ENCODE measurements at places on chromosomes 11 and 22.

DNA sequence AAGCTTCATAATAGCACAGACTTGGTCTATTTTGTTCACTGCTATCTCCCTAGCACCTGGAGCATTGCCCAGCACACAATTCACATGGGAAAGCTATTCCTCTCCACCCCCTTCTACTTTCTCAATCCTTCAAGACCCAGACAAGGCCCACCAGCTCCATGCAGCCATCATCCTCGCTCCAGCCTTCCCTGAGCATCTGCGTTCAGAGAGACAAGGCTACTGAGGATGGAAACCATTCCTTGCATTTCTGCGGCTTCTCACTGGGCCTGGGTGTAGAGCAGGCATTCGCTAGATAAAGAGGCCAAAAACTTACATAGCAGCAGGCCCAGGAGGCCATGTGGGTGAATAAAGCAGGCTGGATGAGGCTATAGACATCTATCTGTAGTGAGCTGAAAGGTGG, 530.8 kb downstream of the BUD13 start:
- DNase-seq, result no peak
- H3K27me3 ChIP-seq, result no peaks in the 10 kb centered on the region
- H3K27ac ChIP-seq, result no peak overlapping the region
- no peaks in the 10 kb centered on the region for H3K4me1 ChIP-seq
- no peak overlapping the region for H3K4me3 ChIP-seq
- H3K36me3 ChIP-seq, result no peaks in the 10 kb centered on the region

GRCh38 chr11:93054881-93055280, 85.4 kb downstream of the MTNR1B start:
- no peak overlapping the region for H3K4me3 ChIP-seq
- no peak overlapping the region for H3K27ac ChIP-seq
- peaks cover 6% of the 10 kb centered on the region for H3K4me1 ChIP-seq
- DNase-seq, result peak; percentile 29
- no peaks in the 10 kb centered on the region for H3K36me3 ChIP-seq

DNA sequence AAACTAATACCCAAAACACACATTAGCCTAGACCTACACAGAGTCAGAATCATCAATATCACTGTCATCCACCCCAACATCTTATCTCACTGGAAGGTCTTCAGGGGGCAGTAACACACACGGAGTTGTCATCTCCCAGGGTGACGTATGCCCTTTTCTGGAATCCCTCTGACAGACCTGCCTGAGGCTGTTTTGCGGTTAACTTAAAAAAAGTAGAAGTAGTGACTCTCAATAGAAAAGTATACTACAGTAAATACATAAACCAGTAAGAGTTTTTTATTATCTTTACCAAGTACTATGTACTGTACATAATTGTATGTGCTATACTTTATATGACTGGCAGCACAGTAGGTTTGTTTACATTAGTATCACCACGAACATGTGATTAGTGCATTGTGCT, 80.5 kb downstream of the PGR start:
- DNase-seq, result no peak
- no peaks in the 10 kb centered on the region for H3K27me3 ChIP-seq
- no peak overlapping the region for H3K27ac ChIP-seq
- no peak overlapping the region for H3K4me3 ChIP-seq

DNA sequence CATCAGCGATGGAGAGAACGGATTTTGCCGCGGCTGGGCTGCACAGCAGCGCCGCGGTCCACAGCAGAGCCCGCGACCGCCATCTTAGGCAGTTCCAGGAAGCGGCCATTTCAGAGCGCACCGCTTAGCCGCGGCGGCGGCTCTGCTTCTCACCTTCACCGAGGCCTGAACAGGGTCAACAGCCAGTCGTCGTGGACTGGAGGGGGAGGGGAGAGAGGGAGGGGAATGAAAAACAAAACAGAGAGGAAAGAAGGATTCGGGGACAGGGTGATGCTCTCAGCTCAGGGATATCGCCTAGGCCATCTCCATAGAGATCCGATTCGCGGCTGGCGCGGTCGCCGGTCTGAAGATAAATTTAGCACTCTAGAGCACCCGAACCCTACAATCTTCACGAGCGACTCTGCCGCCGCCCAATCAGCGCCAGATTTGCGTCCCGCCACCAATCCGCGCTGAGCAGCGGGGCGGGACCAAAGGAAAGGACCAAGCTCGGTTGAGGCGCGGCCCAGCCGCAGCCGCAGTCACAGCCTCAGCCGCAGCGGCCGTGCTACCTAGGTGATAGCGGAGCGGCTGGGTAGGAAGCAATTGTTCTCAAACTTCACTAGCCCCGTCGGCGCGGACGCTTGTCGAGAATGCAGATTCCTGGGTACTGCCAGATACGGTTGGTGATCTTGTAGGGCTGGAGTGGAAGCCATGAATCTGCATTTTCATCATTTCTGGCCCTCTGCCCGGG, at the start of gene ZBED5:
ZBED5 (minus strand) TSS at position 345 of the 730 bp plus-strand sequence. CDS start 3,108 bp downstream, outside the sequence.
- no peaks in the 10 kb centered on the region for H3K27me3 ChIP-seq
- H3K4me3 ChIP-seq, result peak within 1 kb of the TSS; percentile 93
- H3K36me3 ChIP-seq, result peaks cover 29% of the 10 kb centered on the region
- H3K27ac ChIP-seq, result peak within 1 kb of the TSS; percentile 88
- H3K4me1 ChIP-seq, result peaks cover 48% of the 10 kb centered on the region

- no peaks in the 10 kb centered on the region for H3K4me1 ChIP-seq
- no peak for DNase-seq
- no peaks in the 10 kb centered on the region for H3K36me3 ChIP-seq
- no peak overlapping the region for H3K27ac ChIP-seq
- no peak overlapping the region for H3K4me3 ChIP-seq
These were observed 818.2 kb downstream of the BRD1 start for GRCh38 chr22:49009359-49010063.

DNA sequence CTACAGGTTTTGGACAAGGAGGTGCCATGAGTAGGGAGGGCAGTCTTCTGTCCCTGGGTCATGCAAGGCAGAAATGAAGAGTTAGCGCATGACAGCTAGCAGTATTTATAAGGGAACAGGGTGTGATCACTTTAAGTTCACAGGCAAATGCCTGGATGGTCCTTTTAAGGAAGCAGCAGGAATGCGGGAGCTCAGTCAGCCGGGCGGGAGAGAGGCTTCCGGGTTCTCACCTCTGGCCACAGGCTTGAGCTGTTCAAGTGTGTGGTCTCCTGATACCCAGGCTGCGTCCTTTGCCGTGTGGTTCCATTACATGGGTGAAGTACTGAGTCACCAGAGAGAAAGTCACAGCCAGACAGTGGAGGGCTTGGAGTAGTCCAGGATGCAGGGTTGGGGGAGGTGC, 105.4 kb downstream of the BCR start:
- no peaks in the 10 kb centered on the region for H3K4me1 ChIP-seq
- H3K4me3 ChIP-seq, result no peak overlapping the region
- H3K36me3 ChIP-seq, result peaks cover 33% of the 10 kb centered on the region
- no peak overlapping the region for H3K27ac ChIP-seq
- H3K27me3 ChIP-seq, result no peaks in the 10 kb centered on the region
- DNase-seq, result no peak

- H3K27ac ChIP-seq, result no peak overlapping the region
- no peaks in the 10 kb centered on the region for H3K36me3 ChIP-seq
- H3K4me3 ChIP-seq, result no peak overlapping the region
- no peaks in the 10 kb centered on the region for H3K27me3 ChIP-seq
These were observed 51.5 kb upstream of the ZBED5 start for GRCh38 chr11:10909141-10909883.

DNA sequence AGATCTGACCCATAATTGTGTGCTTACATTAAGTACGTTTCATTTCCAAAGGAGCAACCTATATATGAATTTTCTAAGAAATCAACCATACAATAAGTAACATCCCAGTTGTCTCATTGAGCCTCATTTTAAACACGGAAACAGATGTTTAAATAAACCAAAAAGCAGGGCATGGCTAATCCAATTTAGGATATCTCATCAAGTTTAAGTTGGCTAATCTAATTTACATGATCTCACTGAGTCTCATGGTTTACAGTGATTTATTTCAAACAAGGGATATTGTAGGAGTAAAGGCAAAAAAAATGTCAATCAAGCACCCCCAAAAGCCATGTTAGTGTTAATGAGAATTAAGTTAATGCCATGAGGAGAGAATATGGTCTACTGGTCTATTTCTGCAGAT, 499.8 kb upstream of the CCDC90B start:
- no peaks in the 10 kb centered on the region for H3K27me3 ChIP-seq
- H3K4me1 ChIP-seq, result no peaks in the 10 kb centered on the region
- no peak overlapping the region for H3K27ac ChIP-seq
- H3K4me3 ChIP-seq, result no peak overlapping the region

- H3K36me3 ChIP-seq, result no peaks in the 10 kb centered on the region
- H3K4me1 ChIP-seq, result no peaks in the 10 kb centered on the region
- DNase-seq, result no peak
- no peak overlapping the region for H3K4me3 ChIP-seq
These were observed 898.2 kb upstream of the RAG2 start for GRCh38 chr11:37496201-37496600.

GRCh38 chr11:126317756-126318573, 14.1 kb downstream of the DCPS start:
- H3K27ac ChIP-seq, result peak overlapping the region; percentile 81
- H3K27me3 ChIP-seq, result no peaks in the 10 kb centered on the region
- no peaks in the 10 kb centered on the region for H3K36me3 ChIP-seq
- H3K4me1 ChIP-seq, result peaks cover 35% of the 10 kb centered on the region

- no peak overlapping the region for H3K27ac ChIP-seq
- H3K4me3 ChIP-seq, result no peak overlapping the region
- DNase-seq, result no peak
- no peaks in the 10 kb centered on the region for H3K27me3 ChIP-seq
- H3K4me1 ChIP-seq, result peaks cover 8% of the 10 kb centered on the region
These were observed 44.5 kb upstream of the CHRM4 start for GRCh38 chr11:46436113-46436512.

DNA sequence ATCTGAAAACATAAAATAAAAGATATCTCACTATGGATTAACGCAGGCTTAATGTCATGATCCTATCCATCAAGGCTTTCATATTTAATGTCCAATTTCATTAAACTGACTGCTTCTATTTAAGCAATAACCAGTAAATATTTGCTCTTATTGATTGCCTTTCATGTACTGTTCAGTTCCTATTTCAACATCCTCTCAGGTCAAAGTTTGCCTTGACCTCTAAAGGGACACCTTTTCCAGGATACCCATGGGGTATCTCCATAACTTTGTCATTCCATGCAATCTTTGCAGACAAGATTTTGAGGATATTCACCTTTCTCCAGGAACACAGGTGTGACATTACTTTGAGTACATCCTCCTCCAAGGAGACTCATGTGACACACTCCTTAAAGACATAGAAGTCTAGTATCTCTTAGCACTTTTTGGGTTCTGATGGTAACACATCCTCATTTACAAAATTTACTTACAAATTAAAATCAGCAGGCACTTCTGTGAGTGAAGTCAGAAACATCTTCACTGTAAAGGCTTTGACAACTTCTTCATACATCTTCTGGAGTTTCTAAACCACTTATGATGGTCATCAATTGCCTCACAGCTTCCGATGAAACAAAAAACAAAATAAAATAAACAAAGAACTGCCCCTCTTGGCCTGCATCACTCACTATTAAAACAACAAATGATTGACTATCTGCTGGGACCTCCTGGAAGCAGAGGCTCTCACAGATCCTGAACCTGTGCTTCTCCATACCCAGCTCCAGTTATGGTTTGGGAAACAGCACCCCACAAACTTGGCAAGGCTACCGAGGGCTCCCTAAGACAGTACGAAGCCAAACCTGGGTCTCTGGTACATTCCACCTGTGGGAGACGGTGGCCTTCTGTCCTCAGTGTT, 7.0 kb upstream of the SLC22A25 start:
- H3K27ac ChIP-seq, result no peak overlapping the region
- H3K4me3 ChIP-seq, result no peak overlapping the region
- no peaks in the 10 kb centered on the region for H3K36me3 ChIP-seq

DNA sequence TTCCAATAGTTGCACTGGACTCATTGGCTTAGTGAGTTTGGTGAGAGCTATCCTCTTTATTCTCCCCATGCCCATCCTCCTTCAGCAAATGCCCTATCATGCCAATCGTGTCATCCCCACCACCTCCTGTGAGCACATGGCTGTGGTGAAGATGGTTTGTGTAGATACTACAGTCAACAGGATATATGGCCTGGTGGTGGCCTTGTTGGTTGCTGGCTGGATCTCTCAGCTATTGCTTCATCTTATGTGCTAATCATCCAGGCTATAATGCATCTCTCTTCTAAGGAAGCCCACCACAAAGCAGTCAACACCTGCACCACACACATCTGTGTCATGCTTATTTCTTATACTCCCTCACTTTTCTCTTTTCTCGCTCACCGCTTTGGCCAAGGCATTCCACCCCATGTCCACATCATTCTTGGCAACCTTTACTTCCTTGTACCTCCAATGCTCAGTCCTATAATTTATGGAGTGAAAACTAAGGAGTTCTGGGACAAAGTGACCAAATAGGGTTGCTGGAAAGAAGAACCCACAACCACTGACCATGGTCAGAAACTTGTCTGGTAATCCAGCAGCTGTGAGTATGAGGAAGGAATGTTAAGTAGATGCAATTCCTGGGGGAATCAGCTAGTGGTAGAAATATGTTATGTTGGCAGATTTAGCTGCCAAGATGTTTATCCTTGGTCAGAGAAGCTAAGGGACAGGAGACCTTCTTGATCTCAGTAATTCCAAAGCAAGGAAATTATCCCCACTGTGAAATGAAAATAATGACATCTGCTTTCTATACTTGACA, 16.3 kb upstream of the OR56B1 start:
- H3K27ac ChIP-seq, result no peak overlapping the region
- H3K4me1 ChIP-seq, result no peaks in the 10 kb centered on the region
- no peak for DNase-seq
- no peaks in the 10 kb centered on the region for H3K27me3 ChIP-seq
- H3K4me3 ChIP-seq, result no peak overlapping the region
- H3K36me3 ChIP-seq, result no peaks in the 10 kb centered on the region

GRCh38 chr22:25478528-25478927, 85.9 kb upstream of the GRK3 start:
- H3K4me3 ChIP-seq, result no peak overlapping the region
- no peak overlapping the region for H3K27ac ChIP-seq
- no peaks in the 10 kb centered on the region for H3K27me3 ChIP-seq
- H3K4me1 ChIP-seq, result peaks cover 8% of the 10 kb centered on the region

DNA sequence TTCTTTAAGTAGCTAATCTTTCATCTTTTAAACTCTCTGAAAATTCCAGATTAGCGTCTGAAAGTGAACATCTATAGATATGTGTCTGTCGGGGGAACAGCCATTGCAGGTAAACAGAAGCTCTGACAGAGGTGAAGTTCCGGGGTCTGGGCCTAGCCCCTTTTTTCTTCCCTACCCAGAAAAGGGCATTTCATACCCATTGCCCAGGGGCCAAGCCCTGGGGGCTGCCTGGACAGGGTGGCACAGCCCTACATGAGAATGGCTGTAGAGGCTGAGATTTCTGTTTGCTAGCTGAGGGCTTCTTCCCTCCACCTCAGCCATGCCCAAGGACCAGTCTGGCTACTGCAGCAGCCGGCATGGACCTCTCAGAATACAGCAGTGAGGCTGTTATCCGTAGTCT, 327.0 kb upstream of the PLET1 start:
- H3K27ac ChIP-seq, result no peak overlapping the region
- no peaks in the 10 kb centered on the region for H3K4me1 ChIP-seq
- H3K4me3 ChIP-seq, result no peak overlapping the region

Measured in adrenal gland (tissue), 19 donors.